ENCODE measurements at places on chromosomes 1 and 21.

DNA sequence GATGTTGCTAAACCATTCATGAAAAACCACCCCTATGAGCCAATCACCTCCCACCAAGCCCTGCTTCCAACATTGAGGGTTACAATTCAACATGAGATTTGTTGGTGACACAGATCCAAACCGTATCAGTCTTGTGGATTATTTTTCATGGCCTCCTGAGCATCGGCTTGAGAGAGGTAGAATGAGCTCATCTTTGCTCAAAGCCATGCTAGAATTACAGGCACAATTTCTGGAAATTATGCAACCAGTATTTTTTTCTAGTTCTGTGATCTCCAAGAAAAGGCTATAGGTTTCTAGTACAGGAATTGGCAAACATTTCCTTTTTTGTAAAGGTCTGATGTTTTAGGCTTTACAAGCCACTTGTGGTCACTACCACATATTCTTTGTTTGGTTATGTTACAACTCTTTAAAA is 219.4 kb downstream of the DUSP10 start:
- DNase-seq: no peak

DNA sequence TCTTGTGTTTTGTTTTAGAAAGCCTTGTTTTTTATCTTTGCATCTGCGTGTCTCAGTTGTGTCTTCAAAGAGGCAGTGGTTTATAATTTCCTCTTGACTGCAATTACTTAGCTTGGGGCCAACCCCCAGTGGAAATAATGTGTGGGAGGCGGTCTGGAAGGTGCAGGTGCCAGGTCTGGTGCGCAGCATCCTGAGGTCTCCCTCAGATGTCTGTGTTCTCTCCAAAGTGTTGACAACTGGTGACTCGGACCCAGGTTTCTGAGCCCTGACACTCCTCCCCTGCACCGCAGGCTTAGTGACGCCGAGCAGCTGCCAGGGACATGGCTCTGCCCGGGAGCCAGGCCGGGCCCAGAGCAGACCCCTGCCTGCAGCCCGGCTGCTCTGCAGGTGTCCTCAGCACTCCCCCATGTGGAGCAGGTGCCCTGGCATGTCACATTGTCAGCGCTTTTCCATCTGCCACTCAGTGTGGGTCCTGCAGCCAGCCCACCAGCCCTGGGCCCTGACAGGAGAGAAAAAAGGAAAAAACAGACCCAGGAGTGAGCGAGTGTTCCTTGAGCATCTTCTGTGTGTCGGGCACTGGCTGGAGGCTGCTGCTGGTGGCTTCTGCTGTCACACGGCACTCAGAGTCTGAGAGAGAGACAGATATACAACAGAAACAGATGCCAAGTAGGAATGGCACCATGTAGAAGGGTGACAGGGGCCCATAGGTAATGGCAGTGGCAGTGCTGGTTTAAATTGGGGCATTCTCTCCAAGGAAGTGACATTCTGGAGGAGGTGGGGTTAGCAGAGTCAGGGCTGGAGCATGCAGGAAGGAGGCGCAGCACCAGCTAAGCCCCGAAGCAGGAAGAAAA is 24.8 kb upstream of the SELENON start:
- peak; percentile 85 for DNase-seq

GRCh38 chr1:207787776-207788175 is 35.9 kb downstream of the CD46 start:
- no peak for DNase-seq

DNA sequence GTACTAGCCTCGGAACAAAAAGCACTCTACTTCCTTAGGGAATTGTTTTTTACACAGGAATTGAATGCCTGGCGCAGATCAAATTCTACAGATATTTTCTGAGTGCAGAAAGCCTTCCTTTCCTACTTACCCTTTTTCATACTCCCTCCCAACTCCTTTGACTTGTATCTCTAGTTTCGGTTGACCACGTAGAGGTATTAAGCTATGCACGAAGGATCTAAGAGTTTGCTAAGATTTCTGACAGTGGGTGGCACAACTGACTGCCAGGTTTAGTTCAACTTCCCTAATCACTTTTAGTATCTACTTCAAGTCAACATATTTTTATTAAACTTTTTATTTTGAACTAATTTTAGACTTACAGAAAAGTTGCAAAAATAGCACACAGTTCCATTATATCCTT is 5.0 kb downstream of the TOR1AIP2 start:
- no peak for DNase-seq

DNA sequence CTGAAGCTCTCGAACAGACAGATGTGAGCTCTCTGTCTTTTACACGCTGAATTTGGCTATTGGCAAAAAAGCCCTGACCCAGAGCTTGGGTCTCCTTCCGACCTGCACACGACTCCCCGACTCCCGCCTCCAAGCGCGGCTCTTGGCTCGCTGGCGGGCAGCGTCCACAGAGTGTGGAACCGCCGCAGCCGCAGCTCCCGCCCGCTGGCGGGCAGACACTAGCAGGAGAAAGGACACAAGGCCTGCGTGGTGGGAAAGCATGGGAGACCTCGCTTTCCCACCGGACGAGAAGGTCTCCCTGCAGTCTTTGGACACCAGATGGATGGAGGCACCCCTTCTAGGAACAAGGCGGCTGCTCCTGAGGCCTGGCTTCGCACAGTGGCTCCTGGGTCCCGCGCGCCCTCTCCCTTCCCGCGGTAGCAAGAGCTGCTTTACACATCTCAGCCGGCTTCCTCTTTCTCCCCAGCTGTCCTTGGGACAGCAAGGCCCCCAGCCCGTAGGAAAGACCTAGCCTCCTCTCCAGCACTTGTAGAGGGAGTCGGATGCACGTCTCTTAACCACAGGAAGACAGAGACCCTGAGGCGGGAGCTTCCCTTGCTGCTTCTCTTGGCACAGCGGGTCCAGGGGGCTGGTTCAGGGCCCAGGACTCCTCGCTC is 92.1 kb downstream of the PRKAB2 start:
- no peak for DNase-seq

GRCh38 chr1:190376044-190376443 is 101.6 kb downstream of the BRINP3 start:
- no peak for DNase-seq

DNA sequence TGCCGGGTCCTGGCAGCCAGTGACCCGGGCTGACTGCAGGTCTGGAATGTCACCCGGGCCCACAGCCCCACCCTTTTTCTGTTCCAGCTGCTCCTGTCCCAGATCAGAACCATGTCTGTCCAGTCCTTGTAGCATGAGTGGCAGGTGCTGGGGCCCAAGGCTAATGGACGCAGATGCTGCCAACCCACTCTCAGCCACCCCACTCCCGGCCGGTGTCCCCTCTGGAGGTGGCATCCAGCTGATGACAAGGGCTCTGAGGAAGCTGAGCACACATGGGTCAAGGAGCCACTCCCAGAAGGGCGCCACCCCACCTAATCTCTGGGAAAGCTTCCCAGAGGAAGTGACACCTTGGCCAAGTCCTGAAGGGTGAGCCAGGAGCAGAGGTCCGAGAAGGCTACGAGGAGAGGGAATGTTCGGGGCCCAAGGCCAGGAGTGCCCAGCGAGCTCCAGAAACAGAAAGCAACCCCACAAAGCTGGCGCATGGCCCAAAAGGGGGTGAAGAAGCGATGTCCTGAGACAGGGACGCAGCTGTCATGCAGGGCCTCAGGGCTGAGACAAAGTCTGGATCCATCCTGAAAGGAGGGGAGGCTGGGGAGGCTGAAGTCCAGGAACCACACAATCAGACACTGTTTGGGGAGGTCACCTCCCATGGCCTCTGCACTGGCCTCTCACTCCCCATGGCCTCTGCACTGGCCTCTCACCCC is 39.5 kb downstream of the ACOT7 start:
- DNase-seq: no peak

GRCh38 chr1:45723248-45723930 is 27.1 kb downstream of the IPP start:
- no peak for DNase-seq

DNA sequence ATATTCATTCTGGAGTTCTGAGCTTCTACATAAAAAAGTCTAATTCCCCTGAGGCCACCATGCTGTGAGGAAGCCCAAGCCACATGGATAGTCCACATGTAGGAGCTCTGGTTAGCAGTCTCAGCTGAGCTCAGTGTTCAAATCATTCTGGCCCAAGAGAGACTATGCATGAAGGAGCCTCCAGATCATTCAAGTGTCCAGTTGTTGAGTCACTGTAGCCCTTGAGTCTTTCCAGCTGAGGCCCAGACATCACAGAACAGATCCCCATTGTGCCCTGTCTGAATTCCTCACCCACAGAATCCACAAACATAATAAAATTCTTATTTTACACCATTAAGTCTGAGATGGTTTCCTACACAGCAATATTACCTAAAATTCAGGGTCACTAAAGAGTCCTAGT is 107.0 kb upstream of the NGF start:
- peak; percentile 0 for DNase-seq

DNA sequence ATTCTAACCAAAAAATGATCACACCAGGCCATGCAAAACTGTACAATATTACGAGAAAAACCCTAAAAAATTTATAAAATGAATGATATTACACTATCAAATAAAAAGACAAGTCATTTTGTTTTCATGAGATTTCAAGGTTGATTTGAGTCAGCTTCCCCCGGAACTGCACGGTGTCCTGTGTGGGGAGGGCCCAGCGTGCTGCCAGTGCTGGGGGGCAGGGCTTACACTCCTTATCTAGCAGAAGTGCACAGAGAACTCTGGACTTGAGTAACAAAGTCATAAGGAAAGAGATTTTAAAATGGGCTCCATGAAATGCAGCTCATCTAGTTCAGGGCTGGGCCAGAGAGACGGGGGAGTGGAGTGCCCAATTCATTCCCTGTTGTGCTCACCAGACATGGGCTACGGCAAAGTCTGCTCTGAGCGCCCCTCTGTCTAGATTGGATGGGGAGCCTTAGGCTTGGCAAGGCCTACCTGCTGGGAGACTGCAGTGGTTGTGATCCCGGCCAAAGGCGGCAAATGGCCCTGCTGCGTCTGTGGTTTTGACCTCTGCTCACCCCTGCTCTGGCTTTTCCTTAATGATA is 50.1 kb downstream of the COQ8A start:
- DNase-seq: no peak

- DNase-seq: no peak
Measured at GRCh38 chr1:7362947-7363346, 408.1 kb upstream of the VAMP3 start.

DNA sequence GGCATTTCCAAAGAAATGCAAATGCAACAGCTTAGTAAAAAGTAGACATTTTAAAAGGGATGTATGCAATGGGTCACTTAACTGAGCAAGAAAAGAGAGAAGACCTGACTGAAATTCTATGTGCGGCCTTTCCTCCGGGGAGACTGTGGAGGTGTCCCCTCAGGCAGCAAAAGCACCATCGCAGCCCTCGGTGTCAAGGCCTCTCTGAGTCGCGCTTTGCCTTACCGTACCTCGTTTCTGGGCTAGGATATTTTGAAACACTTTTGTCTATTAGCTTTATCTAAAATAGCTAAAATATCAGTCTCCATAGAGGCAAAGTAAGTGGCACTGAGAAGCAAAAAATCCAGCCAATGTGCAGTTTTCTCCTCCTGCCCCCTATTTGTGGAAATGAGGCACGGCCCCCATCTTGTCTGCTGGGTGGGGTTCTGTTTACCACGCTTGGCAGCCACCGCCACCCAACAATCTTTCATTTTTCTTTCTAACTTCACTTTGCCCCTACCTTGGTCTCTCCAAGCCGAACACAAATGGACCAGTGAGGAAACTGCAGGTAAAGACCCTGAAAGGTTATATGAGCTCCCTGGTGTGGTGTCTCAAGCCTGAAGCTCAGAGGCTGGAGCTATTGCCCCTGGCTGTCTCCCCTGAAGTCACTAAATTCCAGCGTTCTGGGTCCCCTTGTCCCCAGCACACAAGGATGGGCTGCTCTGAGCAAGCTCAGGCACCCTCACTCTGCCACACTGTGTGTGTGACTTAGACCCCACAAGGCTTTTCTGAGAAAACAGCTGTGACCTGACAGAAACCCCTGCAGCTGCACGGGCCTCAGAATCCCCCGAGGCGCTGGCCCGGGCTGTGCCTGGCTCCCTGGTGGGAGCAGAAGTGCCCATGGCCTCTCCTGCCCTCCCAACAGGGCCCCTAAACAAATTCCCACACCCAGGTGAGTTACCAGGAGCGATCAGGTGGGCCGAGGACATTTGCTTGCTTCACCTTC is 1.6 kb downstream of the CD247 start:
- no peak for DNase-seq

DNA sequence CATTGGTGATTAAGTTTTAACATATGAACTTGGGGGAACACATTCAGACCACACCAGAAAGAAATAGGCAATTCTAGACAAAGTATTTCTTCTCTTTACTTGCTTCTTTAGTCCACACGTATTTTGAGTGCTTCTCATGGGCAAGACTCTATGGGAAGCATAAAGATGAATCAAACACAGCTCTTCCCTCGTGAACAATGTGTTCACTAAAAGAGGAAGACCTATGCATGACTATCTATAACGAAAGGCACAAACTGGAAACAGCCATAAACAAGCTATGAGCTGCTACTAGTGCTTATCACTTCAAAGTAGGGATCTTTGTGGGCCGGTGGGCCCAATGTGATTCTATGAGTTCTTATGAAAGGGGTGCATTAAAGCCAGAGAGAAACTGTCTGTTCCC is 53.0 kb upstream of the PRDX6 start:
- DNase-seq: no peak

- DNase-seq: no peak
Measured at GRCh38 chr1:7069931-7070330, 284.7 kb downstream of the CAMTA1 start.

DNA sequence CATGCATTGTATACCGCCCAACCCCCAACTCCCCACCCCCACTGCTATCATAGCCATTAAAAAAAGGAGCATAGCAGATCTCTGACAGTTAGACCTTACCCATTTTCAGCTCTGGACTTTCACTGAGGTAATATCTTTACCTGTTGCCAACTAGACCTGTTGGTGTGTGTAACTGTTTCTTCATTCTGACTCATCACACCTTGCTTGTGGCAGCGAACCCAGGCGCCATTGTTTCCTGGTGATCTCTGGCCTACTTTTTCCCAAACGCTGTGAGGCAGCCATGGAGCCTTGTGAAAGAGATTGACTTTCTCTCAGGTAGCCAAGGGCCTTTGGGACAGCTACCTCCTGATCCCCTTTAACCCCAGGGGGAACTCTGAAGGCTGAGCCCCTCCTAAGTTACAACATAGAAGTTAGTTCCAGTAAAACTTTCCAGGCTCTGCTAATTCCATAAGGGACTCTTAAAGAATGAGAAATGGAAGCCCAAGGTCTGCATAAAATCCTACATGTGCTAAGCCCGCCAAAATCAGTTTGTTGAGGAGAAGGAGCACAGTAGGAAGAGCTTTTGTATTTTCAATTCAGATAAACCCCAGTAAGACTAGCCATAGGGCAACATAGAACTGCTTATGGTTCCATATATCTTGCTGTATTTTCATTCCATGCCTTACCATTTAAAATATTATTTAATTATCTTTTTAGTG is 196.1 kb upstream of the CAMK1G start:
- DNase-seq: no peak

DNA sequence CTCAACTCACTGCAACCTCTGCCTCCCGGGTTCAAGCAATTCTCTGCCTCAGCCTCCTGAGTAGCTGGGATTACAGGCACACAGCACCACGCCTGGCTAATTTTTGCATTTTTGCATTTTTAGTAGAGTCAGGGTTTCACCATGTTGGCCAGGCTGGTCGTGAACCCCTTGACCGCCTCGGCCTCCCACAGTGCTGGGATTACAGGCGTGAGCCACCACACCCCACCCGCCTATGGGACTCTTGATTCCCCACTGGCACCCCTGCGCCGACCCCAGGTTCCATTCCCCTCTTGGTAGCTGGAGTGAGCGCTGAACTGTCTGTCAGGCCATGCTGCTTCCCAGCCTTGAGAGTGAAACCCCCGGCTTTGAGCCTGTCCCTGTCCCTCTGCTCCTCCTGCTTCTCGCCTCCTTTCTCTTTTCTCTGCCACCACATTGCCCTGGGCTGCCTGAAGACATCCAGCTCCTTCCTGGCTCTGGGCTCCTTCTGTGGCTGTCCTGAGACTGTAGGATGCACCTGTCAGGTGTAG is 48.8 kb downstream of the IER5 start:
- no peak for DNase-seq

- DNase-seq: no peak
Measured at GRCh38 chr1:90074137-90074536, 79.2 kb downstream of the ZNF326 start.

Data from NCI-H69 (cell line).